Thoracic aorta (tissue), 2 donors: ENCODE measurements at places on chromosomes 4 and X.

- DNase-seq: no peak
- H3K27me3 ChIP-seq: no peaks in the 10 kb centered on the region
- H3K4me3 ChIP-seq: no peak overlapping the region
- H3K36me3 ChIP-seq: no peaks in the 10 kb centered on the region
Observed at GRCh38 chrX:22559506-22559905, 286.8 kb downstream of the CBLL2 start.

GRCh38 chr4:26351685-26352084 is 30.9 kb downstream of the RBPJ start:
- no peaks in the 10 kb centered on the region for H3K27me3 ChIP-seq
- H3K4me3 ChIP-seq: no peak overlapping the region
- no peak overlapping the region for H3K27ac ChIP-seq
- no peaks in the 10 kb centered on the region for H3K36me3 ChIP-seq
- peaks cover 8% of the 10 kb centered on the region for H3K4me1 ChIP-seq
- DNase-seq: no peak

DNA sequence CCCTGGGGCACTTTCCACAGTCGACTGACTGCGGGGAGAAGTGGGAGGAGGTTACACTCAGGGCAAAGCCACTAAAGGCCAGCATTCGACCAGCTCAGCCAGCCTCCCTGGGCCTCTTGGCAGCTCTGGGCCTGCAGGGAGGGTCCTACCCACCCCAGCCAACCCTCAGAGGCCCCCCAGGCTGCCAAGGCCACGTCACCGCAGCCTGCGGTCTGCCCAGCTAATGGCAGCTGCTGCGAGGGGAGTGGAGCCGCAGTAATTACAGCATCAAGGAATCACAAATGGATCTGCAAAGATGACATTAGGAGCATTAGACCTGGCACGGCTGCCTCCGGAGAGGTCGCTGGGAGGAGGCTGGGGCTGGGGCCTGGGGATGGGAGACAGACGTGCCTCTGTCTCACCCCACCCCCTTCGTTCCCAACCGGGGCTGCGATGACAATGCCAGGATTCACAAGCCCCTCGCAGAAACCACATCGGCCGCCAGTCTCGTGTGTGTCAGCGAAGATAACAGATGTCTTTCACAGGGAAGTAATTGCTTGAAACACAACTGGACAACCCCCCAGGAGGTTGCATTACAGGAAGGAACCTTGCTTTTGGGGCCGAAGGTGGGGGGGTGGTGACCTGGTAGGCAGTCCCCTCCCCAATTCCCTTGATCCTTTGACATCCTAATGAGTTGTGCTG is 367.6 kb downstream of the BCOR start:
- H3K4me1 ChIP-seq: peaks cover 37% of the 10 kb centered on the region
- peak overlapping the region; percentile 30 for H3K27ac ChIP-seq
- DNase-seq: no peak
- no peak overlapping the region for H3K4me3 ChIP-seq
- H3K27me3 ChIP-seq: no peaks in the 10 kb centered on the region

GRCh38 chrX:91434351-91435168 is at the start of gene PABPC5:
PABPC5 (plus strand) TSS chrX:91434839; CDS start chrX:91435578, 739 bp downstream.
- H3K27ac ChIP-seq: peak within 1 kb of the TSS; percentile 74
- H3K27me3 ChIP-seq: no peaks in the 10 kb centered on the region
- no peaks in the 10 kb centered on the region for H3K36me3 ChIP-seq
- peak; percentile 13 for DNase-seq

- no peak overlapping the region for H3K4me3 ChIP-seq
- no peak for DNase-seq
- no peaks in the 10 kb centered on the region for H3K4me1 ChIP-seq
- no peaks in the 10 kb centered on the region for H3K36me3 ChIP-seq
- no peaks in the 10 kb centered on the region for H3K27me3 ChIP-seq
- H3K27ac ChIP-seq: no peak overlapping the region
Observed at GRCh38 chr4:179585761-179586160, 2143.5 kb upstream of the AGA start.

GRCh38 chr4:26462874-26463273 is 27.4 kb downstream of the CCKAR start:
- no peaks in the 10 kb centered on the region for H3K36me3 ChIP-seq
- no peaks in the 10 kb centered on the region for H3K27me3 ChIP-seq
- H3K27ac ChIP-seq: no peak overlapping the region
- H3K4me1 ChIP-seq: no peaks in the 10 kb centered on the region
- DNase-seq: no peak

DNA sequence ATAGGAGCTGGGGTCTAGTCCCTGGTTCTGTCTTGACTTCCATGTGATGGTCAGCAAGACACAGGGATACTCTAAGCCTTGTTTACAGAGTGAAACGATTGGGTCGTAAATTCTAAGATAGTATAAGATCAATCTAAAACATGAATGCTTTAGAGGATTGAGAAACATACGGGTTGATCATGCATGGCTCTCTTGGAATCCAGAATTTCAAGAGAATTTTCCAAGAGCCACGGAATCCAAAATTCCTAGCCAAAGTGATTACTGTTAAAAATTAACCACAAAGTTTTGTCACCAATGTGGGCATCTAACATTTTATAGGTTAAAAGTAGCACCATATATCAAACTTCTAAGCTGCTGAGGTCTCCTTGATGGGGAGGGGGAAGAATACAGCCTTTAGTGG is 16.5 kb downstream of the HS3ST1 start:
- no peak for DNase-seq
- H3K27ac ChIP-seq: no peak overlapping the region
- H3K36me3 ChIP-seq: no peaks in the 10 kb centered on the region
- no peaks in the 10 kb centered on the region for H3K27me3 ChIP-seq

DNA sequence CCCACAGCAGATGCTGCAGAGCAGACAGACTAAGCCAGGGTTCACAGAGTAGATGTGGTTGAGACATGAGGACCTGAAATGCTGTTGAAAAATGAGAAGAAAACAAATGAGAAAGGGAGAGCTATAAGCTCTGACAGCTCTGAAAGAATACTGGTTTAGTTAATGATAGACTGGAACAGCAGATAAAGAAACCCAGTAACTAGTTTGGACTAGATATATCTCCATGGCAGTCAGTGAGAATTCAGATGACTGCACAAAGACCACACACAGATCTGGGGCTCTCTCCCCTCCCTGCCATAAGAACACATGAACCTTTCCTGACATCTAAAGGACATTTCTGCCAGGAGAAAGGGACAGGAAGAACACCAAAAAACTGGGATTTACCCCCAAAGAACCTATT is 8.2 kb downstream of the NAA11 start:
- no peak overlapping the region for H3K27ac ChIP-seq
- no peaks in the 10 kb centered on the region for H3K27me3 ChIP-seq

DNA sequence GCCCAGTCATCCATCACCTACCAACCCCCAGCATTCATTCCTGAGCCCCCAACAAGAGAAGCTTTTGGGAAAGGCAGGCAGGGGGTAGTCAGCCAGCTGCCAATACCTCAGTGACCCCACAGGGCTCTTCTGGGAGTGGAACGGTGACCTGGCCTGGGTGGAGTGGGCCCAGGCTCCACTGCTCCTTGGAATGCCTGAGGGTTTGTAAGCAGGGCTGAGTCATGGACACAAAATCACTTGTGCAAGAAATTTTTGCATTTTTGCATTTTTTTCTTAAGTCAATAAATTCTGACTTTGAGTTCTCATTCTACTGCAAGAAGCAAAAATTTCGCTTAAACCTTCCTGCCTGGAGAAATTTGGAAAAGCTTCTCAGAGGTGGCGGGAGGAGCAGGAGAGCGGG is 18.5 kb downstream of the SORCS2 start:
- peaks cover 24% of the 10 kb centered on the region for H3K4me1 ChIP-seq
- H3K27ac ChIP-seq: no peak overlapping the region
- H3K4me3 ChIP-seq: no peak overlapping the region
- no peaks in the 10 kb centered on the region for H3K36me3 ChIP-seq

- no peak overlapping the region for H3K4me3 ChIP-seq
- H3K4me1 ChIP-seq: no peaks in the 10 kb centered on the region
- H3K27me3 ChIP-seq: no peaks in the 10 kb centered on the region
- no peak overlapping the region for H3K27ac ChIP-seq
Observed at GRCh38 chr4:108141213-108141950, 27.4 kb downstream of the LEF1 start.

GRCh38 chrX:101219116-101219863 is at the start of gene DRP2:
DRP2 (plus strand) TSS chrX:101219786; CDS start chrX:101231648, 11,862 bp downstream.
- no peak for DNase-seq
- no peaks in the 10 kb centered on the region for H3K4me1 ChIP-seq
- H3K4me3 ChIP-seq: no peak within 1 kb of the TSS
- H3K36me3 ChIP-seq: no peaks in the 10 kb centered on the region
- H3K27ac ChIP-seq: no peak within 1 kb of the TSS

- no peak overlapping the region for H3K27ac ChIP-seq
- no peak for DNase-seq
- H3K4me3 ChIP-seq: no peak overlapping the region
- no peaks in the 10 kb centered on the region for H3K36me3 ChIP-seq
- H3K4me1 ChIP-seq: peaks cover 42% of the 10 kb centered on the region
- H3K27me3 ChIP-seq: no peaks in the 10 kb centered on the region
Observed at GRCh38 chr4:6703786-6704185, 5.9 kb downstream of the MRFAP1L1 start.

DNA sequence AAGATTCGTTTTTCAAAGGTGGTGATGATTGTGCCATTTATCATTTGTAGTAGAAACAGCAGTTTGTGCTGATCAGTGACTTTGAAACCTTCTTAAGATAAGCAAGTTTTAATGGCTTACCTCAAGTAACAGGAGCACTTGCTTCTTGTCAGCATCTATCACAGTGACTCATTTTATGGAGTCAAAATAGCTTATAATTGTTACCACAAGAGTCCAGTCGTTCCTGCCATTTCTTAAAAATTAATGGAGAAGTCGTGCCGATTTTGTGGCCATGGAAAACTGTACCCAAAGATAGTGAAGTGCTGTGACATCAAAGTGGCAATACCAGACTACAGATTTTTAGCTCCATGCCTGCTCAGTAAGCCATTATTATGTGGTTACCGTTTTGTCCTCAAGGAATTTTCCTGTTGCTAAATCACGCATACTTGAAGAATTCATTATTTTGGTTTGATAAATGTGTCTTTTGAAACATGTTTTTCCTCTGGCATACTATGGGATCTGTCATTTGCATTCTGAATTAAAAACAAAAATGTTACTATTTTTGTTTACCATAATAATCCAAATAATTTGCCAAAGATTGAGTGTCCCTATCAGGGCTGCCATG is 129.9 kb downstream of the CBR4 start:
- no peaks in the 10 kb centered on the region for H3K27me3 ChIP-seq
- peak overlapping the region; percentile 90 for H3K27ac ChIP-seq
- no peak for DNase-seq
- H3K36me3 ChIP-seq: peaks cover 22% of the 10 kb centered on the region
- H3K4me1 ChIP-seq: peaks cover 89% of the 10 kb centered on the region

DNA sequence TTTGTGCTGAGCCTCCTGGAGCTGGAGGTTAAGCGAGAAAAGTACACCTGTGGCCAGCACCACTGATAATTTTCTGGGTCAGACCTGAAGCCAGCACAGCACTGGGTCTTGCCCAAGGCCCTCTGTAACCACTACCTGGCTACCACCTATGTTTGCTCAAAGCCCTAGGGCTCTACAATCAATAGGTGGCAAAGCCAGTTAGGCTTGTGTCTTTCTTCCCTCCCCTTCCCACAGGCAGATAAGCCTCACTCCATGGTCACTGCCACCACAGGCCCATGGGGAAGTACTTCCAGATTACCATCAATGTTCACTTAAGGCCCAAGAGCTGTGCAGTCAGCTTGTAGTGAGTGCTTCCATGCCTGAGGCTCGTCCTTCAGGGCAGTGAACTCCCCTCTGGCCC is 35.2 kb upstream of the ARMCX4 start:
- H3K4me1 ChIP-seq: no peaks in the 10 kb centered on the region
- DNase-seq: no peak
- no peaks in the 10 kb centered on the region for H3K27me3 ChIP-seq
- no peak overlapping the region for H3K4me3 ChIP-seq

DNA sequence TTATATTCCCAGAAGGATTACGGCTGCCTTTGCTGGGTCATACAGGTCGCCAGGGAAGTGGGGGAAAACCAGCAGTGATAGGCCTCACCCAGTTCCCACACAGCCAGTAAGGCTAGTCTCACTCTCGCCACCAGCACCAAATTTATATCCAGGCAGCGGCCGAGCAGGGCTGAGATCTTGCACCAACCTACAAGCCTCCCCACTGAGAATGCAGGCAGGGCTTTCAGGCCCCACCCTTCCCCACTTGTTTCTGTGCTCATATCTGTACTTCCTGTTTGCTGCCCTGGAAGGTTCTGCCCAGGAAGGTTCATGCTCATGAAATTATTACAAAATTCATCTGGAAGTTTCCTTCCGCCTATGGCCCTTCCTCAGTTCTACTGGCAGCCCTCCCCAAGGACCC is 179.7 kb downstream of the STIM2 start:
- no peak overlapping the region for H3K4me3 ChIP-seq
- no peak for DNase-seq
- H3K27ac ChIP-seq: no peak overlapping the region
- no peaks in the 10 kb centered on the region for H3K36me3 ChIP-seq
- no peaks in the 10 kb centered on the region for H3K27me3 ChIP-seq

- H3K4me3 ChIP-seq: peak overlapping the region; percentile 88
- H3K36me3 ChIP-seq: no peaks in the 10 kb centered on the region
- H3K4me1 ChIP-seq: peaks cover 8% of the 10 kb centered on the region
- H3K27me3 ChIP-seq: no peaks in the 10 kb centered on the region
Observed at GRCh38 chrX:136909119-136909705, 28.7 kb upstream of the RBMX start.

- DNase-seq: no peak
- H3K4me3 ChIP-seq: no peak overlapping the region
- H3K27me3 ChIP-seq: no peaks in the 10 kb centered on the region
- H3K36me3 ChIP-seq: no peaks in the 10 kb centered on the region
- H3K27ac ChIP-seq: no peak overlapping the region
Observed at GRCh38 chrX:11053351-11053750, 57.8 kb upstream of the HCCS start.

- H3K4me1 ChIP-seq: no peaks in the 10 kb centered on the region
- no peak overlapping the region for H3K4me3 ChIP-seq
- no peaks in the 10 kb centered on the region for H3K27me3 ChIP-seq
- peaks cover 3% of the 10 kb centered on the region for H3K36me3 ChIP-seq
- H3K27ac ChIP-seq: no peak overlapping the region
- DNase-seq: no peak
Observed at GRCh38 chr4:52012651-52013050, 7.5 kb downstream of the LRRC66 start.
